ENCODE measurements at places on chromosomes 4 and X.

DNA sequence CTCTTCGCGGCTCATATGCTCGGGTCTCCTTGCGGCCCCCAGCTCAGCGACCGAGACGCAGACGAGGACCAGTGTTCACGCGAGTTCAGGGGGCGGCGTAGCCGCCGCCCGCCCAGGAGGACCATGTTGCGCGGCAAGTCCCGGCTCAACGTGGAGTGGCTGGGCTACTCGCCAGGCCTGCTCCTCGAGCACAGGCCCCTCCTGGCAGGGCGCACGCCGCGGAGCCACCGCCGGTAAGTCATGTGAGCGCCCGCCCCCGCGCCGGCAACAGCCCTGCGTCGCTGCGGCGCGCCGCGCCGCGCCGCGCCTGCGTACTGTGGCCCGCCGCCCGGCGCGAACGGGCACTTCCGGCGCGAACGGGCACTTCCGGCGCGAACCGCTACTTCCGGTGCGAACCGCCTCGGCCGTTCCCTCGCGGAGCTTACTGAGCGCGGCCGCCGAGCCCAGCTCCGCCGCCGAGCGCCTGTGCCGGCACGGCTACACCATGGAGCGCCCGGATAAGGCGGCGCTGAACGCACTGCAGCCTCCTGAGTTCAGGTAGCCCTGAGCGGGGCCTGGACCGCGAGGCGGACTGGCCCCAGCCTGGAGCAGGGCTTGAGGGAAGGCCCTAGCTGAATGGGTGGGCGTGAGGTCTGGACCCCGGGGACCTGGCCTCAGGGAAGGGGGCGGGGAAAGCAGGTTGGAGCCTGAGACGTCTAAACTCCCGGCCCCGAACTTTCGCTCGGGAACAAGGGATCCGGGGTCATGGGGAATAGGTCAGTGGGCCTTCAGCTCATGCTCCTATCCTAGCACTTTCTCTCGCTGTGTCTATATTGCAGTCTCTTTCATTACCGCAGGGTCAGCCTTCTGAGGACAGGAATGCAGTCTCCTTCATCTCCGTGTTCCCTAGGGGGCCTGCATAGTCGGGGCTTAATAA lies at the start of gene VMA21:
VMA21 (plus strand) TSS at position 382 of the 916 bp plus-strand sequence; CDS start at position 485, 103 bp downstream.
- peak; percentile 66 for DNase-seq

- no peak for DNase-seq
Observed at GRCh38 chr4:17624821-17625220, 10.4 kb downstream of the MED28 start.

DNA sequence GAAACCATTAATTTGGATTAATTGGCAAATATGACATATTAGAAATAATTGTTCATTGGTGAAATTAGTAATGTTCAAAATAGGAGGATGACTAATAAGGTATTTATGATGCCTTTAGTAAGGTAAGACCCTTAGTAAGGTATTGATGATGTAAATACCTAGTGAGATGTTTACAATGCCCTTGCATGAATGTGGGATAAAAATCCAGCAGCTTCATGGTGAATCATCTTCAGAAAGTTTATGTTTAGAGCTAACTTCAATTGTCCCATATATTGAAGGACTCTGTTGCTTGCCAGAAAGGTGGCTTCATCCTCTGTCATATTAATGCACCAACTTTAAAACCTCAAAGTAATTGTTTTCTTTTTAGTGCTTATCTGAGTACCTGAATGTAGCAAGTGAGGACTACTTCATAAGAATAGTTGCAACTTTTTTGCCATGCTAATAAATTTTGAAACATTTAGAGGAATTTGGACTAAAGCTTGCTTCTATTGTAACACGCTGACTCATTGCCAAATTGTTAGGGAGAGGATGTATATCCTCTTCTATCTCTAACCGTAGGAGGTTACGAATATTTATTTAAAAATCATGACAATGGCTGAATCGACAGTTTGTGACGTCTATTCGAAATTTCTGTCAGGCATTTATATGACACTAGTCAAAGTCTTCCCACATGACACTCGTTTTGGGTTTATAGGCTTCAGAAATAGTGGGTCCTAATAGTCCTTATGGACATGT lies 174.1 kb upstream of the HS3ST1 start:
- no peak for DNase-seq

GRCh38 chr4:66562276-66562806 lies 892.1 kb upstream of the EPHA5 start:
- no peak for DNase-seq

DNA sequence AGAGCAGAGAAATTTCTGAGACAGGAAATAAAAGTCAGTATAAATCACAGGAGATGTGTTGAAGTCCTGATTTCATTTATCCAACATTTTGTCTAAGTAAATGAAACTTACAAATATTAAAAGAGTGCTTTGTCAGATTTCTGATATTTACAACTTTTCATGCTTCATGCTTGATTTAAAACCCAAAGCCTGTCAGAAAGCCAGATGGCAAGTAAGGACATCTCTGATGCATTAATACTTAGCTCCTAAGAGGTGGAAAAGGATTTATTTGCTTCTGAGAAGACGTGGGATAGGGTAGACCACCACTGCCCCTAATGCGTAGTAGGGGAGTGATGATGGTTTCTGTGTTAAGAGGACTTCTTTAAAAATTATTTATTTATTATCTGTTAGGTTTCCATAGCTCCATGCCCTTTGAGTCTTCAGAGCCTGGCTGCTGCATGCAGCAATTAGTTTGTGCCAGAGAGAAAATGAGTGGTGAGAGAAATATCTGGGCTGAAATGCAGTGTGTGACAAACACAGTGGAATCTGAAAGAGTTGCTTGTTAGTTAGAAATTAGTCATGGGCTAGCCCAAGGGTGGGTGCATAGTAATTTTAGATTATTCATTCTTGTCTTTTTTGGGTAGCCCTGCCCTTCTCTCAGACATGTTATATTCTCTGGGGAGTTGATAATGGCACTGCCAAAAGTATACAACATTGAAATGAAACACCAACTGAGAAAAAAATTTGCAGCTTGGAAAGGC lies 333.8 kb downstream of the C4orf33 start:
- DNase-seq, result no peak

DNA sequence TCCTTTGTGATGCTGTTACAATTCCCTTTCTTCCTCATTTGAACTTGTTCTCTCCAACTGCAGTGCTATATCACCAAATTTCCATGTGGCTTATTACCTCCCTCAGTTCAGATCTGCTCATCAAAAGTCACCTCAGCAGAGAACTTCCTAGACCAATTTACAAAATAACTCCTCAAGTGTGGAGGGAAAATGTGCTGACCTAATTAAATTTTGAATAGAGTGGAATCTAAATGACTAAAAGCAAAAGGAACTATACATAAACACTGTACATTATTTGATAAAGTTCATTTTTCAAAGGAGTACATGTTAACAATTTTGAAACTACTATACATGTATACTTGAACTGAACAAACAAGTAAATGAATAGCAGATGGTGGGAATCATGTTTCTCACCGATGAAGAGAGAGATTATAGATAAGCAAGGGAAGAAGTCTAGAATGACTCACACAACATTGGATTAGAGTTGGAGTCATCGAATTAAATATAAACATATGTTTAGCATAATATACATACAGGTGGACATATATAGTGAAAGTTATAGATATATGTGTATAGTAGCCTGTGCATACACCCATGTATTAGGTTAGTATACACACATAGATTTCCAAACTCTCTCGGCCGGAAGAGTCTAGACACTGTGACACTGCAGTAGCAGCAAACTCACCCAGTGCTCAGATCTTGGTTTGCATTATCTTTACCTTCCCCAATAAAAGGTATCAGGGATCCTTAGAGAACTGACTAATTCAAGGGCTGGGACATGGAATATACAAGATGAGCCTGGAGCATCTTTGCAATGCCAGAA lies 318.7 kb downstream of the PCDH18 start:
- DNase-seq, result no peak

- no peak for DNase-seq
Observed at GRCh38 chr4:14124816-14125215, 497.3 kb upstream of the BOD1L1 start.

GRCh38 chr4:85747882-85748491 lies 273.0 kb downstream of the ARHGAP24 start:
- peak; percentile 37 for DNase-seq

DNA sequence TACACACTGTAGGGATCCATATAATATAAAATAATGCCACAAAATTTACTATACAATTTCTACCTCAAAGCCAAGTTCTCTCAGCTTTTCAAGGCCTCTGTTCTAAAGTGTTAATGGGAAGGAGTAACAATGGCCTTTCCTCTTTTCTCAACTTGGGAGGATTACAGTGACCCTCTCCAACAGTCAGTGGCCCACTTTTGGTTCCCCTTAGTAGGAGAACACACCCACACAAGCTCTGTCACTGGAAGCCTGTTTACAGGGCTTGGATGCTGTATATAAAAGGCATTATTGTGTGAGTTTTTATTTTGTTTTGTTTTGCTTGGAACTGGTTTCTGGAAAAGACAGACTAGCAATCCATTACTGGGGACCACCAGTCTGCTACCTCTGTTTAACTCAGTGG lies 1.8 kb downstream of the ARHGEF6 start:
- DNase-seq, result no peak

DNA sequence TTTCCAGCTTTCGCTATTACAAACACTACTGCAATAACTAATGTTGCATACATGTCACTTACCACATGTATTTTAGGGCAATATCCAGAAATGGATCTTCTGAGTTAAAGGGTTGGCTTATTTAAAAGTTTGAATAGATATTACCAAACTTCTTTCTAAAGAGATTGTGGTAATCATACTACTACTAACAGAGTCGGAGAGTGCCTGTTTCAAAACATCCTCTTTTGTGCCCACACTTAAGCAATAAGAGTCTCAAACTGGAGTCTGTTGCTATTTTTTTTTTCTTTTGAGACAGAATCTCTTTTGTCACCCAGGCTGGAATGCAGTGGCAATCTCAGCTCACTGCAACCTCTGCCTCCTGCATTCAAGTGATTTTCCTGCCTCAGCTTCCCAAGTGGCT lies 35.8 kb downstream of the FGFBP1 start:
- peak; percentile 38 for DNase-seq

- no peak for DNase-seq
Observed at GRCh38 chr4:102624505-102624904, 123.3 kb downstream of the NFKB1 start.

DNA sequence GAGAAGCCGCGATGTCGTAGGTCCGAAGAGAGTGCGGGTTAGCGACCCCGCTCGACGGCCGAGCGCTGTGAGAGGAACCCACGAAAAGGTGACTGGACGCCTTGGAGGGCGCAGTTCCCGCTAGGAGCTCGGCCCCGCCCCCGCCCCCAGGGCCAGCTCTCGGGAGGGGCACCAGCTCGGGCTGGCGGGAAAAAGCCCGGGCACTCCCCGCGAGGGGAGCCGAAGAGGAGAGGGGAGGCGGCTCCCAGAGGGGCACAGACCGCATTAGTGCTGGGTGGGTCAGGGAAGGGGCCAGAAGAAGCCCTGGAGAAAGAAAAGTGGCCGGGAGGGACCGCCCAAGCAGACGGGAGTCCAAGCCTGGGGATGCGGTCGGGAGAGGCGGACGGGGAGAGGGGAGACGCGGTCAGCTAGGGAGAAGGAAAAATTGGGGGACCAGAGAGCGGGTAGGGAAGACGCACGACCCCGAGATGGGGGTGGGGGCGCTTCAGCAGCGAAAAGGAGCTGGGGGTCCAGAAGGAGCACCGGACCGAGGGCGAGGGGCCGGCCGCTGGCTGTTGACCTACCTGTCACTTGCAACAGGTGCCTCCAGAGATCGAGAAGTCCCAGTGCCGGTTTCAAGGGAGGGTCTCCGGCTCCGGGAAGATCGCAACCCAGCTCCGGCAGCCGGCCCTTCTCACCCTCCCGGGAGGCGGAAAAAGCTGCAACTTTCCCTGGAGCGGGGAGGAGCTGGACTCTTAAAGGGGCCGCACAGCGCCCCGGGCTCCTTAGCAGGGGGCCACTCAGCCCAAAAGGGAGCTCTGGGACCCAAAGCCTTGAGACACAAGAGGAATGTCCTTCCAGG lies at the start of gene SYTL4:
SYTL4 (minus strand) TSS at position 681 of the 841 bp plus-strand sequence. CDS start 30,084 bp downstream, outside the sequence.
- no peak for DNase-seq

GRCh38 chrX:124981420-124981819 lies 338.3 kb upstream of the TEX13C start:
- DNase-seq, result no peak

DNA sequence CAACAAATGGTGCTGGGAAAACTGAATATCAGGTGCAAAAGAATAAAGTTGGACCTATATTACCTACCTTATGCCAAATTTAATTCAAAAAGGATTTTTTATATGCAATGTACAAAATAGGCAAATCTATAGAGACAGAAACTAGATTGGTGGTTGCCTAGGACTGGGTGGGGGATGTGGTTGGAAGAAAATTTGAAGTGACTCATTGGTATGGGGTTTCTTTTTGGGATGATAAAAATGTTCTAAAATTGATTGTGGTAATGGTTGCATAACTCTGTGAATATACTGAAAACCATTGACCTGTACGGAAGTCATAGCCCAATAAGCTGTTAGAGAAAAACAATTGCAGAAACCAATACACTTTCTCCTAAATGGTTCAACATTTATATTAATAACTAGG lies 72.1 kb downstream of the COL4A5 start:
- DNase-seq, result no peak

DNA sequence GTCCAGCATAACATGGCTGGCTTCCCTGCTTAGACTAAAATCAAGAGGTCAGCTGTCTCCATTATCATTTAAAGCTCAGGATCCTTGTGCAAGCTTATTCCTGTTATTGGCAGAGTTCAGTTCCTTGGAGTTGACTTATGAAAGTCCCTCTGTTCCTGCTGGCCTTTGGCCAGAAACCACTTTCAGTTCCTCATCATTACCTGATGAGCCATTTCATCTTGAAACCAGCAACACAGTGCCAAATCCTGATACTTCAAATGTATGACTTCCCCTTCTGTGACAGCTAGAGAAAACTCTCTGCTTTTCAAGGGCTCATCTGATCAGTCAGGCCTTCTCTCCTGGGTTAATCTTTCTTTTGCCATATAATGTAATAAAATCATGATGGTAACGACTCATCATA lies 110.6 kb upstream of the FSTL5 start:
- peak; percentile 77 for DNase-seq

DNA sequence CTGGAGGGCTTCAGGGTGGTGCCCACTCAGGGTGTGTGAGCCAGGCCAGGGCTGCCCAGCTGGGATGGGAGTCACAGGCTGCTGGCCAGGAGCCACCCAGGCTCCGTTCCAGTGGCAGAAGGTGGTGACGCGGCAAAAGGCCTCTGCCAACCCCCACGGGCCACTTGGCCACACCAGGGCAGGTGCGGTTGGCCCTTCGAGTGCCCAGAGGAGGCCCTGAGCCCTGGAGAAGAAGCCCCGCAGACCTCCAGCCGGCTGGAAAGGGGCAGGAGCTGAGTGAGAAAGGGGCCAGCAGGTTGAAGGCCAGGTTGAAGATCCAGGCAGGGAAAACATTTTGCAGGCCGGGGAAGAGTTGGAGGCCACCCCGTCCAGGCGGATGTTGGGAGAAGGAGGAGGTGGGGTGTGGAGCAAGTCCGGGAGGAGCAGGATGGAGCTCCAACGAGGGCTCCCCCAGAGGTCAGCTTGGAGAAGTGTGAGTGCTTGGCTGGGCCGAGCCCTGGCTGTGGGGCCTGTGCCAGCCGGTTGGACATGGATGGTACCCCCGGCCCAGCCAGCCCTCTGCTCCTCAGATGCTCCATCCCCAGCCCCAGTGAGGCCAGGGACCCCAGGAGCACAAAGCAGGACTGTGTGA lies 2.8 kb upstream of the CPLX1 start:
- DNase-seq, result no peak
